ENCODE measurements at places on chromosomes 13 and 19. TPM values are rescaled to one million over a fixed set of nuclear protein-coding genes. Genes with fewer than 3 reads are reported as not detected.

GRCh38 chr19:5394551-5395505, 54.2 kb upstream of the PTPRS start:
- DNase-seq: no peak

DNA sequence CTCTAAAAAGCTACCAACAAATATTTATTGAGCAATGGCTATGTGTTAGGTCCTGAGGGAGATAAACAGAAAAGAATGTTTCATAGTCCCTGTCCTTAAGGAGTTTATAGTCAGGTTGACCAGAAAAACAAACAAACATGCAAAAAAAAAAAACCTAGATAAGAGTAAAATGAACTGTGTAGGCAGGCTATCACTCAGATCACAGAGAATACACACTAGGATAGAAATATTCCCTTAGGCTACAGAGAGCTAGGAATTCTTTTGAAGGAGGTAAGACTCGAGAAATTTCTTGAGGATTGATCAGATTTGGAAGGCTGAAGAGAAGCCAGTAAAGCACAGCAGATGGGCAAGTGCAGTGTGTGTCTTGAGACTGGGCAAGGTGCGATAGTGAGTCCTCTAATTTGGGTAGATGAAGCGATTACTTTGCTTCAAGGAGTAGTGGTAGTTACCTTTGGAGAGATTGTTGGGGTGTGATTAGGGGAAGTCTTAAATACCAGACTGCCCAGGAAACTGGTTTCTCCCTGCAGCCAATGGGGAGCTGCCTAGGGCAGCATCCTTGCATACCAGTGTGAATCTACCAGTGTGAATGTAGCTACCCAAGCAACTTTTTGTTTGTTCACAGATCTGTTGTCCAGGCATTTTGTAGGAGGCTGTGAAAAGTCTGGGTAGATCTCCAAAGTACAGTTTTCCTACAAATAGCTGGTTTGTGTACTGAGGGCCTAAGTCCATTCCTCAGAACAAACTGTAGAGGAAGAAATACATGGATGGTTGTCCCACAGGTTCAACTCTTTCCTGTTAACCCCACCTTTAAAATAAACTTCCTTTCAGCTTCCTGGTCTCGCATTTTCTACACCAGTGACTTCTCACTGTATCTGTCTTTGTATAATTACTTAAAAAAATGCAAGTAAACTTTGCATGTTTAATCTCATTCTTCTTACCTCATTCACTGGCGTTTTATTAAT, 314.1 kb downstream of the KLF5 start:
- no peak for DNase-seq

CYP2A7 gene
- total RNA-seq: not detected

FXYD3 gene
- total RNA-seq: not detected

DNA sequence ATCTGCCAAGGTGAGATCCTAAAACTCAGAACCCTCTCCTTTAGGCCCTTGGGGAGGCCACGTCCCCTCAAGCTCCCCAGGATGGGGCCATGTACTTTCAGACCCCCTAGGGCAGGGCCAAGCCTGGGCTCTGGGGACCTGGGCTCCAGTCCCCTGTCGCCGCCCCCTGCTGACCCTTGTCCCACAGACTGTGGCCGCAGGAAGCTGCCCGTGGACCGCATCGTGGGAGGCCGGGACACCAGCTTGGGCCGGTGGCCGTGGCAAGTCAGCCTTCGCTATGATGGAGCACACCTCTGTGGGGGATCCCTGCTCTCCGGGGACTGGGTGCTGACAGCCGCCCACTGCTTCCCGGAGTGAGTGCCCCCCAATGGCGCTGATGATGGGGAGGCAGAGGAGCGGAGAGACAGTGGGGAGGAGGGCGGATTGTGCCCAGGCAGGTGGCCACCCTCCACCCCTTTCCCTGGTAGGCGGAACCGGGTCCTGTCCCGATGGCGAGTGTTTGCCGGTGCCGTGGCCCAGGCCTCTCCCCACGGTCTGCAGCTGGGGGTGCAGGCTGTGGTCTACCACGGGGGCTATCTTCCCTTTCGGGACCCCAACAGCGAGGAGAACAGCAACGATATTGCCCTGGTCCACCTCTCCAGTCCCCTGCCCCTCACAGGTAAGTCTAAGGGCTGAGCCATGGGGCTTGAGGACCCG, 18.8 kb downstream of the HPN start:
- no peak for DNase-seq

KLHL1 gene
- not detected for total RNA-seq

GRCh38 chr13:46486270-46486669, 66.7 kb upstream of the LRCH1 start:
- DNase-seq: no peak

ZNF222 gene
- total RNA-seq: 2.5 TPM

GRCh38 chr19:7732045-7732444, at the start of gene CLEC4G:
CLEC4G (minus strand) TSS chr19:7732110; CDS start chr19:7732102, 8 bp downstream.
- DNase-seq: no peak

DNA sequence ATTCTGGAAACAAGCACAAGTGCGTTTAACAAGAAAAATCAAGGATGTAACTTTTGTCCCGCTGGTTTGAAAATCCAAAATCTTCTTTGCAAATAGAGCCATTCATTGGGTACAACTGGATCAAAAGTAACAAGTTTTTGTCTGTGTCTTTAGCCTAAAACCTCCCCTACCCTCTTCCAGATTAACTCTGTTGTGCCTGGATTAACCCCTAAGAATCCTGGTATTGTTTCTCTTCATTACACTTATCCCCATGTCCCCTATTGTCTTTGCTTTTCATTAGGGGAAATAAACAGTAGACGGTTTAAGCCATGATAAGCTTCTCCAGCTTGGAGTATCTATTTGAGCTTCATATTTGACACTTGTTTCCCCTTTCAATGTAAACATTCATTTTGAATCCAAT, 242.1 kb upstream of the ARGLU1 start:
- no peak for DNase-seq

ZNF816 gene
- 10.6 TPM for total RNA-seq

MISP gene
- total RNA-seq: not detected

GRCh38 chr19:38081547-38082255, 142.3 kb downstream of the DPF1 start:
- DNase-seq: no peak

DNA sequence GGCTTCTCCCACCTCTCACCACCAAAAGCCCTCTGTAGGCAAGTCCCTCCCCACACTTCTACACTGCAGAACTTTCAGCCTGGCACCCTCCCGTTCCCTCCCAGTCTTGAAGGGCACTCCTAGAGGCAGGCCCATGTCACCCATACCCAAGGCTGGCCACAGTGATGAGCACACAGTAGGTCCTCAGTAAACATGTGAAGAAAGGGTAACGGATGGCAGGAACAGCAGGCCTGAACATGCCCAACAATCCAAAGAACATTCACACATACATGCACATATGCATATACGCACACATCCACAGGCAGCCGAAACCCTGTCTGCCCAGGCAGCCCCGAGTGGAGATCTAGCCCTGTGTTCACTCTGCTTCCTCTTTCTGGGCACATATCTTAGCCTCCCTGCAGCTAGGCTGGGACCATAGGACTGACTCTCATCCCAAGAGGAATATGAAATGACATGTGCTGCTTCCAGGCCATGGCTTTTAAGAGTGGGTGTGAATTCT, 55.2 kb downstream of the CEBPG start:
- DNase-seq: no peak

DNA sequence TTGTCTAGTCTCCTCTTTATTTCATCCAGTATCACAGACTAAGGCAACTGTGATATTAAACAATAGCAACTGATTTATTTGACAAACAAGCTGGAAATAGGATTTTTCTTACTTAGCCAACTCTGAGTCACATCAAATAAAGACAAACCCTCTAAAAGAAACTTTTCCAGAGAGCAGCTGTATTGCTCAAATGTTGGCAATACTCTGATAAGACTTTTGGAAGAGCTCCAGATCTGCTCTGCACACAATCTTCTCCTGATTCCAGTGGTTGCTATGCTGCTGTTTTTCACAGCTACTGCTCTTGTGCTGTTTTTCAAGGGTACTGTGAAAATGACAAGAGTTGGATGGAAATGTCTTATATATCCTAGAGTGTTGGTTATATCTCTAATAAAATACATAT, 1479.2 kb downstream of the SLITRK5 start:
- no peak for DNase-seq

DNA sequence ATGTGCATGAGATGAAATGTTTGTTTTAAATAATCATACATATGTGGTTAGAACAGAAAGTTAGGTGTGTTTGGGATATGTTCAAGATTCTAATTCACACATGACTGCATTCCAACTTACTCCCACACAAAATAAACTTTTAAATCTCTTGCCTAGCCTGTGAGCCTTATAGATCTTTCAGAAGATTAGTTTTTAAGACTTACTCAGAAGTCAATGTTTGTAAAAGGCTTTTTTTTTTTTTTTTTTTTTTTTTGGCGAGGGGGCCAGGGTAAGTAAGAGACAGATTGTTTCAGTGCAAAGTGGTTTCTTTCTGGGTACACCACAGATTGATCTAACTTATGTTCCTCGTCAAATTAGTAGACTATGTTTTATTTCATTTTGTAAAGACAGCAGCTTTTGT, 39.1 kb downstream of the GPR180 start:
- DNase-seq: no peak

DNA sequence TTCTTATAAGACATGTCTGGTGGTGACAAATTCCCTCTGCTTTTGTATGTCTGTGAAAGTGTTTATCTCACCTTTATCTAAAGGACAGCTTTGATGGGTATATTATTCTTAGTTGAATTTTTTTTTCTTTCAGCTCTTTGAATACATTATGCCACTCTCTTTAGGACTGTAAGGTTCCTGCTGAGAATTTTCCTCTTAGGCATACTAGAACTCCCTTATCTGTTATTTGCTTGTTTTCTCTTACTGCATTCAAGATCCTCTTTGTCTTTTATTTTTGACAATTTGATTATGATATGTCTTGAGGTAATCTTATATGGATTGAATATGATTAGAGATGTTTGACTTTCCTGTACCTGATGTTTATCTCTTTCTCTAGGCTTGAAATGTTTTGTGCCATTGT, 1328.4 kb downstream of the PCDH9 start:
- no peak for DNase-seq

GRCh38 chr19:31770223-31770622, 421.0 kb upstream of the TSHZ3 start:
- no peak for DNase-seq

DNA sequence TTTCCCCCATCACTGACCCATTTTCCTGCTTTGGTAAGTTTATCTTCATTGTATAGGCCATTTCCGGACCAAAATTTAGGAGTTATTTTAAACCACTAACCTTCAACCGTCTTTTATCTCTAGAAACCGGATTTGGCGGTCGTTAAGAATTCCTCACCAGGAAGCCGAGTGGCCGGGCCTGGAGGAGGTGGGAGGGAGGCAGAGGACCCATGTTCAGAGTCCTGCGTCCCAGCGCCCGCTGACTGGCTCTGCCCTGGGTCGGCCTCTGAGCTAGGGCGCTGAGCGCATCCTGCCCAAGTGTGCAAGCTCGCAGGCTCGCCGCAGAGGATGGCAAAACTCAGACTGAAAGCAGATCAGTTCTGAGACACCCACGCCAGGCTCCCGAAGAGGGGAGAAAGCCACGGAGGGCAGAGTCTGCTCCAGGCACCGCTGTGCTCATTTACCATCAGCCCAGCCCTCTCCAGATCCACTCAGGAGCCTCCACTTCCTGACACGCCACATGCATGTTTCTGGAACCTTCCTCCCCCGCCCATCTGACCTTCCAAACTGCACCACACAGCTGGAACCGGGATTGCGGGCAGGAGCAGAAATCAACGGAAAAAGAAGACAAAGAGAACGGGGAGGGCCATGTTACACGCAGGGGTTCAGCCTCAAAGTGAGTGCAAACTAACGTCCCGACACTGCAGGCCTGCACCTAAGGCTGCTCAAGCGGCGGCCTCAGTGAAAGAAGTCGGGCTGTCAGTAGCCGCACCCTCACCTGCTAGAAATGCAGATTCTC, 8.3 kb downstream of the COL4A1 start:
- no peak for DNase-seq

GRCh38 chr13:109834973-109835720, 48.8 kb upstream of the IRS2 start:
- DNase-seq: no peak

- no peak for DNase-seq
Observed at GRCh38 chr13:28041031-28041461, 52.6 kb upstream of the URAD start.

- no peak for DNase-seq
Observed at GRCh38 chr19:18586306-18586705, 2.3 kb upstream of the REX1BD start.

ZNF418 gene
- total RNA-seq: 6.7 TPM

GRCh38 chr13:40946485-40946884, 72.6 kb downstream of the ELF1 start:
- DNase-seq: no peak

DNA sequence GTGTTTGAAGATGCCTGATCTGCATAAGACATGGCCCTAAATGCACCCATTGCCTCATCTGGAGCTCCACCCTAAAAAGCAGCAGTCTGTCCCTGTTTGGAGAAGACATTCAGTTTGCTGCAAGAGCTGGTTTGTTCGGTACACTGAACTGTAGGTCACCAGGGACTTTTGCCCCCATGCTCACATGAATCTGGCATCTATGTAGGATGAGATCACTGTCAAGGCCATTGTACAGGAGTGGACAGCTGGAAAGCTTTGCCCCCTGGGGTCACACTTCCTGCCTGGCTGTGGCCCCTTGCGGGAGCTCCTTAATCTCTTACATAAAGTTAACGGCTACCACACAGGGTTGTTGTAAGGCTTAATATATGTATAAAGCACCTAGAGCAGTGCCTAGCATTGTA, 73.0 kb downstream of the IPO5 start:
- no peak for DNase-seq

FBXL3 gene
- total RNA-seq: 45.0 TPM

DNA sequence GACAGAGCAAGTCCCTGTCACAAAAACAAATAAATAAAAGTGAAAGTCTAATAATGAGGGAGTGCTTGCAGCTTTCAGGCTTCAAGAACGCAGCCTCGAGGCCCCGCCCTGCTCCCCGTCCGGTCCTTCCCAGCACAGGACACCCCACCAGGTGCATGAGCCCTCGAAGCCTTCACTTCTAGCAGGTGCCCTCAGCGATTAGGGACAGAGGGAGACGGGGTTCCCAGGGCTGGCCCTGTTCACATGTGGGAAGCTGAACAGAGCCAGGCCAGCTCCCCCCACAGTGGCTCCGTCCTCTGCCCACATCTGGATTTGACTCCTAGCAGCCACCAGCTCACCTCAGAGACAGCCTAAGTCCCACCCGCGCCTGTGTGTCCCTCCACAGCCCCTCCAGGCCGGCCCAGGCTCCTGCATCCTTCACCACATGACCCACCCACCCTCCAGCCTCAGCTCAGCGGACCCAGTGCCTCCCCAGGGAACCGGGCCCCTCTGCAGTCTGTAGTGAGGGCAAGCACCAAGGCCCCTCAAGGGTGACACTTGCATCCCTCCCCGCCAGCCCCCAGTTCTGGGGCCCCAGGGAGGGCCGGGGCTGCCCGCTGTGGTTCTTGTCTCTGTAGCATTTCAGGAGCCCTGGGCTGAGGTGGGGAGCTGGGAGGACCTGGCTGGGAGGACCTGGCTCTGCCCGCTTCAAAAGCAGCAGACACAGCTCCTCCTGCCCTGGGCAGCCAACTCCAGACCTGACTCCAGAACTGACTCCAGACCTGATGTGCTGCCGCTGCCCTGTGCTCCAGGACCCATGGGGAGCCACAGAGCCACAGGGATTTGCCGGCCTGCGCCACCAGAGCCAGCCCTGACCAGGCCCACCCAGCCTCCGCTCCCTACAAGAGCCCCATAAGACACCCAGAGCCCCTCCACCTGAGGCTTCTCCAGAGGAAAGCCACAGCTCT, 27.2 kb downstream of the GPX4 start:
- DNase-seq: peak; percentile 32

PINLYP gene
- total RNA-seq: 9.9 TPM

Measured in CD8-positive, alpha-beta memory T cell (primary cell).